Stimulated activated CD8-positive, alpha-beta memory T cell treated with anti-CD3 and anti-CD28 coated beads, Interleukin-4, amount 100 ng/mL, for 4 hours (primary cell): ENCODE measurements at places on chromosomes 3 and 15.

GRCh38 chr3:187165144-187165543 lies 25.8 kb upstream of the RPL39L start:
- DNase-seq, result no peak

DNA sequence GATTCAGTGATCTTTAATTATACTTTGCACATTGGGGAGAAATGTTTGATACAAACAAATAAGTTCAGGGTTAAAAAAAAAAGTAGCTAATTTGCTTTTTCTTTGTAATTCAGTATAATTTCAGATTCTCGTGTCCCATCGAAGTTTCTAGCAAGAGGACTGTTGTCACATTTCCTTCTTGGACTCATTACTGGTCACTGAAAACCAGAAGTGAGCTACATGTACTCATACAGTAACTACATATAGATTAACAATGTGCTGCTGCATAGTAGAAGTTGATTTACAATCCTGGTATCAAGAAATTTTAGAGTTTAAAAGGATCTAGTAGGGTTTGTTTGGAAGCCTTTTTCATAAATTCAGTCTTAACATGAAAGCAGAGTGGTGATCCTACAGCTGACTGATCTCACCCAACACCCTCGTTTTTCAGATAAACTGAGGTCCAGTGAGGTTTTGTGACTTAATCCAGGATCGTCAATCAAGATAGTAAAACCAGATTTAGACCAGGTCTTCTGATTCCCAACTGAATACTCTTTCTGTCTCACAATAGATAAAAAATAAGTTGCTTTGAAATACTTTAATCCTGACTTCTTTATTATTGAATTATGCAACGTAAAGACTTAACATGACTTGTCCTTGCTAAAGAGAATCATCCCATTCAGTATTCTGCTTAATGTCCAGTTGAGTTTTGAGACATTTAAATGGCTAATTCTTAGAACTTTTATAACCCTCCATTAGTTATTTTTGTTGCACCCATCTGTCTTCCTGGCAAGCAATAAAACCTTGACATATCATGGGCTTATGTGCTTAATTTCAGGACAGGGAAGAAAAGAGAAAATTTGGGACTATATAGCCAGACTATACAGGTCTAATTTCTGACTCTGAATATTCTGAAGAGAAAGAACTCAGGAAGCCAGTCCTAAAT lies 2.8 kb downstream of the SEC62 start:
- DNase-seq, result no peak

GRCh38 chr15:29456255-29456654 lies 186.6 kb upstream of the NSMCE3 start:
- no peak for DNase-seq

GRCh38 chr15:61393949-61394348 lies 164.8 kb upstream of the RORA start:
- no peak for DNase-seq

- DNase-seq, result no peak
These were observed 4.3 kb upstream of the SUCNR1 start for GRCh38 chr3:151869181-151869580.

DNA sequence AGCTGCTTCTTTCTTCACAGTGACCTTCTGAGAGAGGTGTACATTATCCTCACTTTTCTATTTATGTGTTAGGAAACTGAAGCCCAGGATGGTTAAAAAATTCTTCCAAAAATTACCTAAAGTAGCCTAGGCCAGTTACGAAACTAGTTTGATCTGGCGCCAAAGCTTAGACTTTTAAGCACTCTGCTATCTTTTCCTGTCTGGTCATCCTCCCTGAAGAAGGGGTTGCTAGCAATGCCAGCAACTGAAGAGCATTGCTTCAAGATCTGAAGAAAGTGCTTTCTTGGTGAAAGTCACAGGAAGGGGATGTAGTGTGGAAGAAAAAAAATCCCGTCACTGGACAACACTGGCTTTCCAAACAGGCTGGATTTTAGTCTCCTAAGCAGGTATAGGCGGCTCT lies 618.8 kb upstream of the GRM7 start:
- DNase-seq, result no peak

- no peak for DNase-seq
These were observed 485.5 kb downstream of the FHIT start for GRCh38 chr3:60765776-60766175.

- DNase-seq, result no peak
These were observed 4.6 kb upstream of the PRICKLE2 start for GRCh38 chr3:64229903-64230302.

DNA sequence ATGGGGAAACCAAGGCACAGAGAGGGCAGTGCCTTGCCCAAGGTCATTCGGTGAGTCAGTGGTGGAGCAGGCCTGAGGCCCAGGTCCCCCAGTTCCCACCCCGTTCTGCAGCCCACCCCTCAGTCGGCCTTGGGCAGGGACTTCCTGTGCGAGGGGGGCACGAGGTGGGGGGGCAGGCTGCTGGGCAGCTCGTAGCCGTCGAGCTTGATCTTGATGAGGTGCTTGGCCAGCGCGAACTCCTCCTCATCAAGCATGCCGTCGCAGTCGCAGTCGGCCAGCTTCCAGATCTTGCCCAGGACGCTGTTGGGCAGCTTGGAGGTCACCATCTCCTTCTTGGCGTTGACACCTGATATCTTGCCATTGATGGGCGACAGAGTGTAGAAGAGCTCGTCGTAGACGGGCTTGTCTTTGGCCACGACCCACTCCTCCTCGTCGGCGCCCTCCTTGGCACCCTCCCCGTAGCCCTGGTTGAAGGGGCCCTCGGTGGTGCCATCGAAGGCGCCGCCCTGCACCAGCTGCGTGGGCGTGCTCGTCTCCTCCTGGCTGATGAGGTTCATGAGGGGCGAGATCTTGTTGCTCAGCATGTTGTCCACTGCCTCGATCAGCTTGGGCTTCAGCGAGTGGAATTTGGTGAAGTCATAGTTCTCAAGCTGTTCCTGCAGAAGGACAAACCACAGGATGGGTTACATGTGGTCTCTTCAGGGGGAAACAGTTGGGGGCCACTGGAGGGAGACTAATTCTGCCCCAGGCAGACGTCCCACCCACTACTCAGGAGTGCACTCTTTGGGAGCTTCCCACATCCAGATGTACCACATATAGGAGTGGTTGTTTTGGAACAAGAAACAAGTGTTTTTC lies 6.9 kb upstream of the SPTBN5 start:
- DNase-seq, result no peak

DNA sequence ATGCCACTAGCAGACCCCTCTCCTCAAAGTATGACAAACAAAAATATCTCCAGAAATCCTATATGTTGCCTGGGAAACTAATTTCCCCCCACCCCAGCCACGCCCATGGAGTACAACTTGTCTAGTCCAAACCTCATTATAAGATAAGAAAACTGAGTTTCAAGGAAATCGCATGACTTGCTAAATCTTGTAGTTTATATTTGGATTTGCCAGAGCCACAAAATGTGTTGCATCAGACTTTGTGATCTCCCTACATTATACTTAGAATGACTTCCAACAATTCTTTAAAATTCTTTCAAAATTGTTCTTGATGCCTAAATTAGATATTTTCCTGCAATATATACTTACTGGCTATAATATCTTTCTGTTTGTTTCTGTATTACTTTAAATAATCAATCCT lies 1034.4 kb downstream of the IGSF11 start:
- no peak for DNase-seq

DNA sequence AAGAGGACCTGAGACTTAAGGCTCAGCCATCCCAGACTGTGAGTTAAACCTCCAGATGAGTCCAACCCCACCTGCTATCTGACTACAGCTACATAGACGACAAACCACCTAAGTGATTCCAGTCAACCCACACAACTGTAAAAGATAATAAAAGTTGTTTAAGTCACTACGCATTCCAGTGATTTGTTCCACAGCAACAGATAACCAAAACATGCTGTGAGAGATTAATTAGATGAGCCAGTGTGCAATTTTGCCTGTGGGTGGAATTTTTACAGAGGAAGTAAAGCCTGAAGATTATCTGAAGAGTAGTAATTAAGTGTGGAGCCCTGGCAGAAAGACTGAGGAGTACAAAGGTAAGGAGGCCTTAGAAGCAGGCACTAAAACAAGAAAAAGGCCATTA lies 5.4 kb downstream of the BTBD1 start:
- no peak for DNase-seq

GRCh38 chr3:38029400-38030125 lies at the start of gene PLCD1:
TSS of gene PLCD1 (minus strand) at chr3:38029642. CDS start at chr3:38029539, 103 bp downstream.
- no peak for DNase-seq

DNA sequence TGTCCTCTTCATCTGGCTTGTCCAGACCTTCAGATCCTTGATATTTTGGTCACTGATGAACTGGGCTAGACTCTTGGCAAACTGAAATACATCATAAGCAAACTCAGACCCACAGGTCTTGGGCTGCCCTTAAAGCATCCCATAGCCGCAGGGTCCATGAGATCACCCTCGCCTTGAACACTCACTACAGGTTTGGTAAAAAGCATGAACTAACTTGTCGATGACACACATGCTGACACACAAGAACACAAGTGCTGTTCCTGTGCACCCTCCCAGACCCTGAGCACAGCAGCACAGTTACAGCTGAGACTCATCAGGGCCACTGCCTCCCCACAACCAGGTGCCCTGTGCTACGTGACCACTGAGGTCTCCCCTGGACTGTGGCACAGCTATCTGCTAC lies 21.0 kb downstream of the PFKFB4 start:
- no peak for DNase-seq

DNA sequence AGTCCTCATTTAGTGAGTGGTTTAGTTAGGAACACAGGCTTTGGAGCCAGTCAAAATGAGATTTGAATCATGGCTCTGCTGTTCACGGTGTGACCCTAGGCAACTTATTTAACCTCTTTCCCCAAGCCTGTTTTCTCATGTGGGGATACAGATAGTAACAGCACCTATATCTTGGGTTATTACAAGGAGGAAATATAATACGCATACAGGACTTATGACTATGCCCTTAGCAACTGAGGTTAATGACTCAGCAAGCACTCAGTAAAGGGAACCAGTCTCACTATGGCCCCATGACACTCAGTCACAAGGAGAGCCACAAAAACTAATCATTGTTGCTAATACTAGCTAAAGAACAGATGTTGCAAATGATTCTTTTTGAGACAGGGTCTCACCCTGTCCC lies 45.9 kb downstream of the SUMF1 start:
- DNase-seq, result no peak

DNA sequence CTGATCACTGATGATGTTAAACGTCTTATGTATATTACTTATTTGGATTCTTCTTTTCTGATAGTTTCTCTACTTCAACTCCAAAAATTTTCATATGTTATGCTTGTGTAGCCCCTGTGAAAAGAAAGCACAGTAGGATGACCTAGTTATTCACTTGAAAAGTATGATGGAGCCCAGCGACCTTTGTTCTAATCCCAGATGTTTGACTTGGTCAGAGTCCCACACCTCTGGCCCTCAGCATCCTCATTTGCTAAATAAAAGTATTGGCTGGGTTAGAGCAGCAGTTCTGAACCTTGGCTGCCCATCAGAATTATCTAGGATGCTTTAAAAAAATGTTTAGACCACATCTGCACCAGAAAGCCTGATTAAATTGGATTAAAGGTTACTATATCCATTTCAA lies 173.7 kb downstream of the ATG7 start:
- no peak for DNase-seq

DNA sequence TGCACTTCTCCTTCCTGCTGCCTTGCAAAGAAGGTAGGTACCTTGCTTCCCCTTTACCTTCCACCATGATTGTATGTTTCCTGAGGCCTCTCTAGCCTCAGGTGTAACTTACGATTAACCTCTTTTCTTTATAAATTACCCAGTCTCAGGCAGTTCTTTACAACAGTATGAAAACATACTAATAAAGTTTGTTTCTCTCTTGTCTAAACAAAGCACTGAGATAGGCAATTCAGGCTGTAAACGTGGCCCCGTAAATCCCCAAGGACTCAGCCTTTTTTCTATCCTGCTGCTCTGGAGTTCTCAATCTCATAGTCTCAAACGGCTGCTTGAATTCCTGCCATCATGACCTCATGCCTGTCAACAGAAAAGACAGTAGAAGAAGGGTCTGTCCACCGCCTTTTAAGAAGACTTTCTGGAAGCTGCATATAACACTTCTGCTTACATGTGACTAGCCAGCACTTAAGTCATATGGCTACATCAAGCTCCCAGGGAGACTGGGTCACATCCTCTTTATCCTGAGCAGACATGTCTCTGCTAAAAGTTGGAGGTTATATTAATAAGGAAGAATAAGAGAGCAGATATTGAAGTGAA lies 257.8 kb downstream of the EBLN2 start:
- no peak for DNase-seq

GRCh38 chr15:84669726-84670125 lies 11.7 kb upstream of the NMB start:
- DNase-seq, result no peak

DNA sequence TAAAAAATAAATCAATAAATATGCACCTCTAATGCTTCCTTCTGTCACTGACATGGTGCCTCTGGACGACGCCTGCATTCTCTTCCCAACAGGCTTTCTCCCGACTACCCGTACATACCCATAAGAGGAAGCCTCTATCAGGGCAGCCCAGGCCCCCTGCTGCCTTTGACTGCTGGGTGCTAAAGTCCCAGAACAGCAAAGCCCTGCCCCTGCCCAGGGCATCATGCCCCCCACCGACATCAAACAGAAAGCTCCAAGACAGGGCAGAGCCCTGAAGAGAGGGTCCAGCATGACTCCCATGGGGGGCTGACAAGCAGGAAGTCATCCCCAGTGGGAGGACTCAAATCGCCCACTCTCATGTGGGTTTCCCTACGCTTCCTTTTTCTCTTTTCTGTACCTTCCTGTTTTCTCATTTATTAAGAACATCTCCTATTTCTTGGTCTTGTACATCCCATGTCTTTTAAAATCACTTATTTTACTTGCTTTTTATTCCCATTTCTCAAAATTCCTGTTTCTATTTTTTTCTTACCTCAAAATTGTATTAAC lies 23.4 kb downstream of the XPC start:
- DNase-seq, result no peak

DNA sequence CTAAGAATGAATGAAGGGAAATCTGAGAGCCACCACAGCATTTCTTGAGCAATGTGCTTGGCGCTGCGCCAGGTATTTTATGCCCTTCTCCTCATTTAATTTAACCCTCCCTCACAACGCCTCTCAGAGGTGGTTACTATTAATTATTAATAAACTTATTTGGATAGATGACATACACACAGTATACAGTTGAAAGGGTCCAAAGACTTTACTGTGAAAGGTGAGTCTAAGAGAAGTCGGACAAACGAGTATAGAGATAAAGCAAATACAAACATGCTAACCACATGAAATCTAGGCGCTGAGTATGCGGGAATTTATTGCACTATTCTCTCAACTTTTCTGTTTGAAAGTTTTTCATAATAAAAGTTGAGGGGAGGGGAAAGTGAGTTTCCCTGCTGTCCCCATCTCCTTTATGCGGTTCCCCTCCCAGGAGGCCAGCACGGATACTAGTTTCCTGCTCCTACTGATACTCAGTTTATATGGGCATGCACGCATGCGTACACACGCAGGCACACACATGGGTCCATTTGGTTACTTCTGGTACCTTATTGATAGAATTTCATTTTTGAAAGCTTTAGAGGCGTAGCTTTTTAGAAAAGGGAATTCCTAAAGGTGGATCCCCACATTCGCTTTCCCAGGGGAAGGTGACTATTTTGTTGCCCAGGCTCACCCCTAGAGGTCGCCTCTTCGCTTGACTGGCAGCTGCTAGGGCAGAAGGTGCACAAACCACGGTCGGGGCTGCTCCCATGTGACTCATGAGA lies 28.5 kb upstream of the KCTD6 start:
- peak; percentile 42 for DNase-seq
